ENCODE measurements at places on chromosomes 6 and 20. TPM values are rescaled to one million over a fixed set of nuclear protein-coding genes. Genes with fewer than 3 reads are reported as not detected.
A peak's percentile ranks its signal among the peaks of the same experiment; 100 is the strongest.

Gene MLIP
- polyA plus RNA-seq = 1.6 TPM

Gene LMBRD1
- polyA plus RNA-seq = 43.0 TPM

Gene TFEB
- polyA plus RNA-seq = 6.3 TPM

DNA sequence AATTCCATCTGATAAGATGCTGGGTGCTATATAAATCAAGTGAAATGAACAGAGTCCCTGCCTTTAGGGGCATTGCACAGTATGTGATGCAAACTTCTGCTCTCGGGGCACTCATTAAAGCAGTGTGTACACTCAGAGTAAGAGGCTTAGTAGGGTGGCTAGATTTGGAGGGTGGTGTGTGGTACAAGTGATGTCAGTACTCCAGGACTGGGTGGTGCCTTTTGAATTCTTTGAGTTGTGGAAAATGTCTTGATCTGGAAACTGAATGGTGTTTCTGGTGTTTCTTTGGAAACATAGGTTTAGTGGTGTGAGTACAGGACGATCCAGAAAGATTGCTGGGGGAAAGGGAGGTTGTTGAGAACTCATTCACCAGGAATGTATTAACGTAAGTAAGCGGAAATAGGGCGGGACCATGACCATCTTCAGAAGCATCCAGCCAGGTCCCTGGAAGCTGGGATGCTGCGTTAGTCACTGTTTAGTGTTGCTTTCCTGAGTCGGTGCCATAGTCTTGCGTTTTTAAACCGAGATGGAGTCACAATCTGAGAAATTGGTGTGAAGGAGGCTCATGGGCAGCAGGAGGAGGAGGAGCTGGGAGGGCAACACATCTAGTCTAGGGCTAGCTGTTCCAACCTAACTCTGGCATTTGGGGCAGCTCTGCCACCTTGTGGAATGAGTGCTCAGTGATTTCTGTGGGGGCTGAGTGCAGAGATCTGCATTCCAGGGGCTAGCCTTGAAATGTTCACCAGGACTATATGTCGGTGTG lies 70.3 kb downstream of the SCAND1 start:
- no peaks in the 10 kb centered on the region for H3K4me1 ChIP-seq
- no peaks in the 10 kb centered on the region for H3K27me3 ChIP-seq
- peak; percentile 82 for DNase-seq
- H3K4me3 ChIP-seq = no peak overlapping the region
- peak overlapping the region; percentile 38 for H3K27ac ChIP-seq

GRCh38 chr20:2883726-2884637 lies 10.7 kb downstream of the PTPRA start:
- H3K4me3 ChIP-seq = no peak overlapping the region
- H3K36me3 ChIP-seq = no peaks in the 10 kb centered on the region
- H3K27me3 ChIP-seq = no peaks in the 10 kb centered on the region
- DNase-seq = no peak
- H3K27ac ChIP-seq = no peak overlapping the region

DNA sequence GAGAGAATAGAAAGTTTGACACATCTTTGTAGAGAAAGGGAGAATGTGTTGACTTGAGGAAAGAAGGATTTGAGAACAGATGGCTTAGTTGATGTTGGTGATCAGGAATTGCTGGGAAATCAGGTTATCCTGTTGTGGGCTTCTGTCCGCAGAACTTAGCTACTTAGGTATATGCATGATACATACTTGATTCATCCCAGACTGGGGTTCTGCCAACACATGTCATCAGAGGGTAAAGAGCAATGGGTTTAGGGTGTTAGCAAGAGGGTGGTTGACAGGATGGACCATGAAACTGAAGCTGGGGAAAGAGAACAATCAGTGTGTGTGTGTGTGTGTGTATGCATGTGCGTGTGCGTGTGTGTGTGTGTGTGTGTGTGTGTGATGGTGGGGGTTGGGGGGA lies 50.6 kb upstream of the NELFCD start:
- no peak overlapping the region for H3K27ac ChIP-seq
- DNase-seq = no peak
- no peak overlapping the region for H3K4me3 ChIP-seq
- H3K36me3 ChIP-seq = no peaks in the 10 kb centered on the region
- H3K4me1 ChIP-seq = no peaks in the 10 kb centered on the region

GRCh38 chr6:149680503-149680902 lies 32.0 kb upstream of the KATNA1 start:
- H3K27me3 ChIP-seq = no peaks in the 10 kb centered on the region
- DNase-seq = no peak
- H3K27ac ChIP-seq = no peak overlapping the region
- H3K36me3 ChIP-seq = no peaks in the 10 kb centered on the region
- no peaks in the 10 kb centered on the region for H3K4me1 ChIP-seq

GRCh38 chr20:63690898-63691710 lies 5.3 kb upstream of the TNFRSF6B start:
- H3K27me3 ChIP-seq = no peaks in the 10 kb centered on the region
- no peak overlapping the region for H3K27ac ChIP-seq
- H3K4me3 ChIP-seq = no peak overlapping the region

GRCh38 chr6:56938649-56939191 lies 16.2 kb upstream of the BEND6 start:
- no peaks in the 10 kb centered on the region for H3K36me3 ChIP-seq
- DNase-seq = no peak
- H3K27ac ChIP-seq = no peak overlapping the region
- H3K4me3 ChIP-seq = no peak overlapping the region
- H3K4me1 ChIP-seq = no peaks in the 10 kb centered on the region
- no peaks in the 10 kb centered on the region for H3K27me3 ChIP-seq

DNA sequence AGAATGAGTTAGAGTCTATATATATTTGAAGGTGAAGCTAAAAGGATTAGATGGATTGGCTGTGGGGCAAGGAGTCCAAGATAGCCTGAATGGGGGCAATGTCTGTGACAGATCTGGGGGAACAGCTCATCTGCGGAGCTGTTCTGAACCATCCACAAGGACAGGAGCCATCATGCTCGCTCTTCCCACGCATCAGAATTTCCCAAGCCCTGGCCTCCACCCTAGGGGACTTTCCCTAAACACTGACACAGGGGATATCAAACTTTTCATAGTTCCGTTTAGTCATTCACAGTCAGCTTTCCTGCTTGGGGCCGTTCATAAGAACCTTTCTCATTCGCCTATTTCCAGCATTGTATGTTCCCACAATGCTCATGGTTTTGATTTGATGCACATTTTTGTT lies 37.6 kb upstream of the CCN6 start:
- no peak overlapping the region for H3K4me3 ChIP-seq
- peaks cover 3% of the 10 kb centered on the region for H3K4me1 ChIP-seq
- H3K27ac ChIP-seq = no peak overlapping the region
- no peaks in the 10 kb centered on the region for H3K27me3 ChIP-seq
- DNase-seq = no peak

GRCh38 chr6:78867020-78867369 lies 356 bp upstream of the IRAK1BP1 start:
- no peaks in the 10 kb centered on the region for H3K36me3 ChIP-seq
- H3K4me1 ChIP-seq = no peaks in the 10 kb centered on the region
- H3K4me3 ChIP-seq = peak overlapping the region; percentile 75
- peak overlapping the region; percentile 90 for H3K27ac ChIP-seq
- no peak for DNase-seq

- no peaks in the 10 kb centered on the region for H3K4me1 ChIP-seq
- H3K4me3 ChIP-seq = no peak overlapping the region
- DNase-seq = no peak
These were observed 18.0 kb upstream of the ZFAND3 start for GRCh38 chr6:37801605-37801940.

DNA sequence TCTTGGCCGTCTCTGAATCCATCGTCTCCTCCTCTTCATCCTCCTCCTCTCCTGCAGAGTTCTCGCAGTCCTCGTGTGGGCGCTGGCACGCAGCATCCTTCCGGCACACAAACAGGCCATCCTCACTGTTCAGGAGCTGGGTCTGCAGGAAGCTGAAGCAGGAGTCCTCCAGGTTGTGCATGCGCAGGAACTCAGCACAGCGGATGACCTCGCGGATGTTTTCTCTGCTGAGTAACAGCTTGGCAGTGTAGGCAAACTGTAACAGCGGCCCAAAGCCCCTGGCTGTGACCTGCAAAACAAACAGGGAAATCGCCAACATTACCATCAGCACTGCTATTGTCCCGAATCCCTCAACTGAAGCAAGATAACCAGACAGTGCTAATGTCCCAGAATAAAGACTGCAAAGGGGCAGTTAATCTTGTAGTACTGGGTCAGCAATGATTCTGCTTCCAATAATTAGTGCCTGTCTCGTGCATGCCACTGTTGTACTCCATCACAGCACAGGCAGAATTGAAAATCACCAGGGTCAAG lies 57.4 kb downstream of the GJA10 start:
- no peaks in the 10 kb centered on the region for H3K36me3 ChIP-seq
- no peak overlapping the region for H3K27ac ChIP-seq
- H3K27me3 ChIP-seq = no peaks in the 10 kb centered on the region
- no peaks in the 10 kb centered on the region for H3K4me1 ChIP-seq
